ENCODE measurements at places on chromosomes 4 and X.
A peak's percentile ranks its signal among the peaks of the same experiment; 100 is the strongest.

DNA sequence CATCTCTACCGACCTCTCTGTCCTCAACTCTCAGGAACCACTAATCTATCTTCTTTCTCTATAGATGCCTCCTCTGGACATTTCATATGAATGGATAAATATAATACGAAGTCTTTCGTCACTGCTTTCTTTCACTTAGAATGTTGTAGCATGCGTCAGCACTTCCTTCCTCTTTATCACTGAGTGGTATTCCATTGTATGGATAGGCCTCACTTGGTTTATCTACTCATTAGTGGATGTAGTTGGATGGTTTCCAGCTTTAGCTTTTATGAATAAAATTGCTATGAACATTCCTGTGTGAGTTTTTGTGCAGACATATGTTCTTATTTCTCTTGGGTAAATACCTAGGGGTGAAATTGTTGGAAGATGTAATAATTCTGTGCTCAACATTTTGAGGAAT, 528.2 kb upstream of the FAT1 start:
- DNase-seq = no peak

DNA sequence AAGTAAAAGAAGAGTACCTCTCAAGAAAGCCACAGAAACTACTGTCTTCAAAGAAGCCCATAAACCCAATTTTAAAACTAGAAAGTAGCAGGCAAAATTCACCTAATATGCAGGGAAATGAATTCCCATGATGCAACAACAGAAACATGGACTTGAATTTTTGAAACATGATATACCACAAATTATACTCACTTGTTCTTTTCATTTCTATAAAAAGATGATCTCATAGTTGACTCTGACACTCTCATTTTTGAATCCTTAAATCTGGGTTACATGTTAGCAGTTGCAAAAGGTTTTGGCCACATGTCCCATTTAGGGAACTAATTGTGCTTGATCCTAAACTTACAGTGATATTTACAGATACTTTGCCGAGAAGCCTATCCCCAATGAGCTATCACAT, 1130.8 kb downstream of the FAT4 start:
- no peak for DNase-seq

GRCh38 chr4:145567516-145567915, 51.7 kb upstream of the MMAA start:
- DNase-seq = no peak

- no peak for DNase-seq
These were observed 2.7 kb upstream of the TMPRSS11F start for GRCh38 chr4:68132342-68132741.

DNA sequence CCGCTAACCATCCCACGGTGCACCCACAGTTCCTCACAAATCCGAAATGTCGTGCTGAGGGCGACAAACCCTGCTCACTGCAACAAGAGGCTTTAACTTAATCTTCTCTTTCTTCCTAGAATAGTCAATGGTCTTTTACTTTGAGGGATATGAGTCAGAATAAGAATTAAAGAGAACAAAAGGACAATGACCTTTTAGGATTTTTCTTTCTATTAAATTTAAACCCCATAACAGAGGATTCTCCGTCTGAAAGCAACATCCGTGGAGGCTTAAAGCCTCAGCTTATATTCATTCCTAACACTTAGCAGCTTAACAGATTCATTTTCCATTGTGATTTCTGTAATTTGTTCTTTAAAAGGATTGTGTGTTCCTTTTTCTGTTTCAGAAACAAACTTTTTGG, 44.9 kb upstream of the PUDP start:
- no peak for DNase-seq

DNA sequence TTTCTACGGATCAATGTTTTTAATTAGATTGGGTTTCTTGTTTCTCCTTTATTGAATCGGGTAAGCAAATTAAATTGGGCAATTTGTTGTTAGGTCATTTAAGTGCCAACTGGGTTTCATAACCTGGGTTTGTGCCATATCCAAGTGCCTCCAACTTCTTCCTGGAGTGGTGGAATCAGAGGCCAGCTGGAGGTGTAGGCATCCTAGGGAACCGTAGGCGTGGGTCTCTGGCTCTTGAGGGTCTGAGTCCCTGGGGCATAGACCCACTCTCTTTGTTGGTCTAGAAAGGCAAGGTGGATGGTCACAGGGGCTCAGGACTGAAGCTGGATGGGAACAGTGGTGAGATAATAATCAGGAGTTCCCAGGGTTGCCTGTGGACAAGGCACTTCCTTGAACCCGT, 18.3 kb downstream of the CNGA2 start:
- no peak for DNase-seq

DNA sequence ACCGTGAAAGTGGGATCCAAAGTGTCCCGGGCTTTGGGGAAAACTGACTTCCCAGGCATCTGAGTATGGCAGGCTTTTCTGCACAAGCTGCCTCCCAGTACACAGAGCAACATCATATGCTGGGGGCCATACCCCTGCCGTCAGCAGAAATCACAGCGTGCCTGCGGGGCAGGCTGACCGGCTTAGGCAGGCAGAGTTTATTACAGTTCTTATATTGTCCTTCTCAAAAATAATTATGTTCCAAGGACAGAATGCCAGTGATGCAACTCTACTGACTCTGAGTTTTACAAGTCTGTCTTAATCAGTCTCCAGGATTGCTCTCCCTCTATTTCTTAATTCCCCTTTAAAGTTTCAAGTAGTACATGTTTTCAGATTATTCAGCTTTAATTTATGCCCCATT, 37.0 kb downstream of the IL21 start:
- no peak for DNase-seq

GRCh38 chr4:95272036-95272435, 276.7 kb downstream of the UNC5C start:
- DNase-seq = no peak

- no peak for DNase-seq
These were observed 172.7 kb downstream of the NHS start for GRCh38 chrX:17547658-17548057.

- DNase-seq = no peak
These were observed 36.7 kb upstream of the CXXC4 start for GRCh38 chr4:104531390-104531789.

GRCh38 chr4:113444386-113444785, 317.2 kb downstream of the CAMK2D start:
- DNase-seq = no peak

GRCh38 chr4:2862528-2862927, 18.9 kb downstream of the ADD1 start:
- no peak for DNase-seq

- no peak for DNase-seq
These were observed 768 bp downstream of the CLCN4 start for GRCh38 chrX:10157543-10157942.

- no peak for DNase-seq
These were observed 522.8 kb downstream of the GLUD2 start for GRCh38 chrX:121570072-121570841.

GRCh38 chr4:153152501-153153338, 51.5 kb upstream of the TRIM2 start:
- DNase-seq = peak; percentile 33

DNA sequence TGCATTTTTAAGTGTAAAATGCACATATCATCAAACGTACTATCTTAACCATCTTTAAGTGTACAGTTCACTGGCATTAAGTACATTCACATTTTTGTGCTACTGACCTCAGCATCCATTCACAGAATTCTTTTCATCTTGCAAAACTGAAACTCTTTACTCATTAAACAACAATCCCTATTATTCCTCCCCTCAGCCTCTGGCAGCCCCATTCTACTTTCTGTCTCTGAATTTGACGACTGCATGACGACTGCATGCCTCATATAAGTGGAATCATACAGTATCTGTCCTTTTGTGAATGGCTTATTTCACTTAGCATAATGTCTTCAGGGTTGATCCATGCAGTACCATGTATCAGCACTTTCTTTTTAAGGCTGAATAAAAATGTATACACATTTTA, 38.7 kb downstream of the CNKSR2 start:
- no peak for DNase-seq

DNA sequence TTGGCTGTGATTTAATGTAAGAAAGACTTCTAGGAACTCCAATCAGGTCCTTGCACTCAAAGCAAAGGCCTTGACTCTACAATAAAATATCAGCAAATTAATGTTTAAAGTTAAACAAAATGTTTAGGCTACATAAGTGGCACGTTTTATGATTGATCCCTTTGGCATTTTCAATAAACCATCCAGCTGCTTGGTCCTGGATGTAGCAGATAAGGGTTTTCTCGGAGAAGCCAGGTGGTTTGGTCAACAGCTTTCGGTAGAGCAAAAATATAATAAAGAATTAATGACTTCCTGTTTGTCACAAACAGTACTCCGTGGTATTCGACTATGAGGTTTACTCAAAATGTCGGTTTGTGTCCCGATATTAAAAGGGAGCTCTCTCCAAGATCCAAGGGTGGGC, 95.8 kb downstream of the GEMIN8 start:
- no peak for DNase-seq

- DNase-seq = no peak
These were observed 23.5 kb downstream of the OTC start for GRCh38 chrX:38375891-38376290.

- DNase-seq = no peak
These were observed 25.6 kb upstream of the EGF start for GRCh38 chr4:109887071-109887470.

- DNase-seq = no peak
These were observed 37.4 kb downstream of the TENM3 start for GRCh38 chr4:182280436-182281111.

DNA sequence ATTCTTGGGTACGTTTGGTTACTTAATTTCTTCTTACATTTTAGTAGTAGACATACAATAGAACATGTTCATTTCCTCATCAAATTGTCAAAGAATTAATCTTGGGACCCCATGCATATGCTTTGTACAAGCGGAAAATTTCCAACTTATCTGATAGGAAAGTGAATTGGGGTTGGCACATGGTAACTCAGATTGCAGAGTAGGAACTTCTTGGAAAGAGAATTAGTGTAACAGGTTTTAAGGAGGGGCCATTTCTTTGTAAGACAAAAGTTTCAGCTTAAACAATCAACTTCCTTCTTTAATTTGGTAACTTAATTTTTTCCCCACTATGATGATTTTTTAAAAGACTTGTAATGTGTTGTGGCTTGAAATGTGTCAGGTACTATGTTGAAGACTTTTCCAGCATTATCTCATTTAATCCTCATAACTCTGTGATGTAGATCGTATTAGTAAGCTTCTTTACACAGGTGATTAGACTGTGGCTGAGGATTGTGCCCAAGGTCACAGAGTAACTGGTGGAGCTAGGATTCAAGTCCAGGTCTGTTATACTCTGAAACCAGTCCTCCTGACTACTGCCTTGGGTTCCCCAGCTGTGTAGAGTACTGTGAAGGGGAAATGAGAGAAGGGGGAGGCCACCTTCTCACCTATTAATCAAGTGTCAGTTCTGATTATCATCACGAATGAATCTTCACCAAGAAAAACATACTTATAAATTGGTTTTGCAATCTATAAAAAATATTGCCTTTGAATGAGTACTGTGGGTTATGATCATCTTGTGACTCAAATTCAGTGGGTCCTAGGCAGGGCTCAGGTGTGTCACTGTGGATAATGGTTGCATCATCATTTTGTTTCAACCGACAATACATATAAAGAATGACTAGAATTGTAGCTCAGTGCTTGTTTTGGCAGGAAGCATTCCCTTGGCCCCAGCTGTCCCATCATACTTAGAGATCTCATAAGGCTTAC, 4.3 kb downstream of the GK start:
- no peak for DNase-seq

DNA sequence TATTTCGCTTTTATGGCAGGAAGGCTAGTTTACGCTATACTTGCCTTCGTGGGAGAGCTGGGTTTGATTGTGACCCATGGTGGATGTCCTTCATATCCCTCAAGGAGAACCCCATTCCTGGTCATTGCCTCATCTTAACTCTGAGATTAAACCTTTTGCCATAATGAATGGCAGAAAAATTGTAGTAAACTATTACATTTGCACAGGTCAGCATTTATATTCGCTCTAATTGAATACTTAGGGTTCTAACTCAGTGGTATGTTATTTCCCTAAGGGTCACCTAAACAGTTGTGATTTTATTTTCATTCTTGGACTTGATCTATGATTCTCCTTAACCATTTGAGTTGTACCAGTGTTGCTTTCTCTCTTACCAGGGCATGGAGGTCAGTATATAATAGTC, 13.4 kb downstream of the PDK3 start:
- DNase-seq = no peak

- no peak for DNase-seq
These were observed 45.5 kb downstream of the SRPX start for GRCh38 chrX:38175139-38175538.

GRCh38 chr4:6489927-6490326, 17.5 kb upstream of the PPP2R2C start:
- DNase-seq = no peak

DNA sequence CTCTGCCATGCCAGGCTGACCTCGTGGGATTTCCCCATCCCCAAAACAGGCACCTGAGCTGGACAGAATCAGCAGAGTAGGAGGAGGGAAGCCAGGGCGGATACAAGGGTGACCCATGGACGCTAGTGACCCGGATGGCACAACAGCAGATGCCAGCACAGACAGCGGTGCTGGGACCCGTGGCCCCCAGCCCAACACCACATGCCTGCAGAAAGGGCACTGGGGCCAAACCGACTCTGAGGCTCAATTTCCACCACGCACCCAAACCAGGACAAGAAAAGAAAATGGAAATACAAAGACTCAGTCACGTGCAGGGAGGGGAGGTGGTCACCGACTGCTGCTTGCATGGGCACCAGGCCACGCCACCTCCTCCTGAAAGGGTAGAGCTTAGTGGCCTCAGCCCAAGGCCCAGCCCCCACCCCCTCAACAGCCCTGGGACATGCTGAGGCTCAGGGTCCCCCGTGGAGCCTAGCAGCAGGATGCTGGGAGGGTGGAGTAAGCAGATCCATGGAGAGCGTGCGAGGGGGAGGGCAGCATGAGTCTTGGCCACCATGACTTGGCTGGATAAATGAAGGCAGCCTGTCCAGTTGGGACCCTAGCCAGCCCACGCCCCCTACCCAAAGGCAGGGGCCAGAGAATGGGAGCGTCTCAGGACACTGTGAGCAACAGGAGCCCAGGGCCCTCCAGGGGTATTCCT, 47.7 kb downstream of the C4orf50 start:
- DNase-seq = no peak

GRCh38 chrX:19629541-19629940, 114.2 kb upstream of the MAP3K15 start:
- peak; percentile 7 for DNase-seq

DNA sequence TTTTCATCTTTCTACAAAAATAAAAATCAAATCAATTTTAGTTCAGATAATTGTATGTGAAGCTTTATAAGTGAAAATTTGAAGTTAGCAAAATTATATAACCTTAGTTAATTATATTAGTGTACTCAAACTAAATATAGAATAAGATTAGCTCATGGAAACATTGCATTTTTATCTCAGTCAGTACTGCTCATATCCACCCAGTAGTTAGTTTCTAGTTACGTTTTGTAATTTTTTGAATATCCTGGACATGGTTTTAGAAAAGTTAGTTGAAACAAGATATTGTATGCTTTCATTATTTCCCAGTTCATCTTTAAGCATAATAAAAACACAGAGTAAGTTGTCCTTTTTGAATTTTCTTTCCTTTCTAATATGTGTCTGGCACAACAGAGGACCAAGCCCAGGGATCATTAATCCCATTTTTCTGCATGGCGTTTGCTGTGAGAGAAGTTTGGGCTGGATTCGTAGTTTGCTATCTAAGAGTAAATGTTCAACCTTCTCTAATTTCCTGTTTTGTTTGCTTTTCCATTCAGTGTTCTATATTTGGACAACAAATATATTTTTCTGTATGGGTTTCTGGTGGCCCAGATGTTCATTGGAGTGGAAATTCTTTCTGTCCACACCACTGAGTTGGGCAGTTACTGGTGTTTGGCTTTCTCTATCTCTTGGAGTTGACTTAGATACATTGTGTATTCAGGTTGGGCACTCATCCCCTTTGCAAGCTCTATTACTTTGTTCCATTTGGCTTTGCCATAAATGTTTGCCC, 12.1 kb downstream of the TBL1X start:
- no peak for DNase-seq

- DNase-seq = no peak
These were observed 50.4 kb downstream of the PDK3 start for GRCh38 chrX:24515447-24515846.

All from GM12891 (cell line).